ENCODE measurements at places on chromosomes 16 and 17.
A peak's percentile ranks its signal among the peaks of the same experiment; 100 is the strongest.

GRCh38 chr16:67537270-67537635 is 8.6 kb downstream of the RIPOR1 start:
- DNase-seq = peak; percentile 71

- DNase-seq = peak; percentile 29
Observed at GRCh38 chr16:3577302-3577752, at the start of gene NLRC3. TSS of gene NLRC3 (minus strand) at chr16:3577403. CDS start at chr16:3565036, 12,367 bp downstream.

DNA sequence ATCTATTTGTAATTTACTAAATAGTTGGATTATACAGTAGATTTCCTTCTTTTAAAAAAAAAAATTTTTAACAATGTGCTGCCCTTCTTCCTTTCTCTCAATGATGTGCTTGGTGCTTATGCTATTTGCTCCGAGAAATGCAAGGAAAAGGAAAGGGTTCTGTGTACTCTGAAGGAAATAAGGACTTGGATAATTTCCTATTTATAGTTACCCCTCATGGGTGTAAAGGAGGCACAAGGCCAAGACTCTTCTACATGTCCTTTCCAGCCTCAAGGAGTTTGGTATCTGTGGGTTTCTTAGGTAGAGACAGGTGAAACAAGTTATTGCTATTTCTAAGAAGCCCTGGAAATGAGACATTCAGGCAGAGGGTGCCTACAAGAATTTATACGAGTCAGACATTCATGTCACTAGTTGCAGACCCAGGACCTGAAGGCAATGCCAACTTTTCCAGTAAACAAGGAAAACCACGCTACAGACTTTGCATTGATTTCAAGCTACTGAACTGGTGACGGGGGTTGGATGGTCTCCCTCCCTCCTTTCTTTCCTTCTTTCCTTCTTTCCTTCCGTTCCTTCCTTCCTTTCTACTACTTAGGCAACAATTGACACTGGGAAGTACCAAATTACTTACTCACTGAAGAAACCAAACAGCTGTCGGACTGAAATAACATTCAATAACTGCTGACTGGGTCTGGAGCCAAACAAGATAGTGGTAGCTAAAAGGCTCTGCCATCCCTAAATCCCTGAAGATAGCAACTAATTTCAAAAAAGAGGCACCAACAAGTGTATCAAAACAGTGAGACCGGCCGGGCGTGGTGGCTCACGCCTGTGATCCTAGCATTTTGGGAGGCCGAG is 33.8 kb upstream of the GHDC start:
- no peak for DNase-seq

- DNase-seq = no peak
Observed at GRCh38 chr16:47612711-47613110, 151.6 kb downstream of the PHKB start.

- DNase-seq = no peak
Observed at GRCh38 chr17:30413109-30413508, 34.4 kb downstream of the CPD start.

DNA sequence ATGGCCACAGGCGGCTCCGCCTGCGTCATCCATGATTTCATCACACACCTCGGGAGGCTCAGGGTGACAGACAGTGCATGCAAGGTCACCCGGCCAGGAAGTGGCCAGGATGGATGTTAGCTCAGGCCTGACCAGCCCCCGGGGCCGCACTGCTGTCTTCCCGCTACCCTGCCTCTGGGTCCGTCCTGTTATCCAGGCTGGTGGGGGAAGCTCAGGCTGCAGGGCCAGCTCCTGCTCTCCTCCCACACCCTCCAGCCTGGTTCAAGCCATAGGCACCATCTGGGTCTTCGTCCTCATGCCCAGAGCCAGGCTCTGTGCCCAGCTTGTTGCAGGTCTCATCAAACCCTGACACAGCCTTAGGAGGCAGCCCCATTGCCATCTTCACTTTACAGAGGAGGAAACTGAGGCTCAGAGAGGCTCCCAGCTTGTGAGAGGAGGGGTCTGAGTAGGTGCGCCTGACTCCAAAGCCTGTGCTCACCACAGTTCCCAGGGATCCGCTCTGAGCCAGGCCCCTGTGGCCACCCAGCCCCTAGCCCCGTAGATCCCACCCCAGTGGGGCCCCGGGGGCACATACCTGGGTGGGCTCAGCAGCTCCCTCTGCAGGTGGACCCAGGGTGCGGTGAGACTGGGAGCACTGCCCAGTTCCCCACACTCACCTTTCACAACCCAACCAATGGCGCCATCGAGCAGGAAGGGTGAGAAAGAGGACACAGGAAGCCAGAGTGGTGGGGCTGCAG is 412 bp upstream of the ADGRG3 start:
- no peak for DNase-seq

- no peak for DNase-seq
Observed at GRCh38 chr17:19364699-19365498, 2.4 kb upstream of the B9D1 start.

GRCh38 chr17:56887105-56887504 is 26.7 kb downstream of the TRIM25 start:
- no peak for DNase-seq

DNA sequence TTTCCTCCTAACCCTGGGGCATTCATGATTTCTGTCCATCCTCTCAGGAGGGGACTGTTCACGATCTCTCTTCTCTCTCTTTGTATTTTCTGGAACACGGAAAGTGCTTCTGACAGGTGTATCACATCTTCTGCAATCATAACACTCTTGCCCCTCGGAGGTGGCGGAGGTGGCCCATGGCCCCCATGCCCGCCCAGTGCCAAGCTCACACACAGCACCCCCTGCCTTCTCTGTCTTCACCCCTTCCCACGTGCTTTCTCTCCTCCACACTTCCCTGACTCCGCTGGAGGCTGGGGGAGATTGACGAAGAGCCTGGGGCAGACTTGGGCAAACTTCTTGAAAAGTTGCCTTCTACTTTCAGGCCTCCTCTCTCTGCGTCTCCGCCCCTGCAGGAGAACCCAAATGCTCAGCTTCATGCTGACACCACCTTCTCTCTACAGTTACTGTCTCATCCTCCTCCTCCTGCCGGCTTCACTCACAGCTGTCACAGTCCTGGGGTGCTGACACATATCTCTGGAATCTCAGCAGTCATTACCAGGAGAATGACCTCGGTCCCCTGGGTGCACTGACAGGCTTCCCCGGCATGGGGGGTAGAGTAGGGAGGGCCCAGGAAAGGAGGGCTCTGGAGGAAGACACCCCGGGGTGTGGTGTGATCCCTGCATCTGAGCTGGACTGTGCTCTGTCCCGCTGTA is 127.1 kb downstream of the ENGASE start:
- DNase-seq = no peak

DNA sequence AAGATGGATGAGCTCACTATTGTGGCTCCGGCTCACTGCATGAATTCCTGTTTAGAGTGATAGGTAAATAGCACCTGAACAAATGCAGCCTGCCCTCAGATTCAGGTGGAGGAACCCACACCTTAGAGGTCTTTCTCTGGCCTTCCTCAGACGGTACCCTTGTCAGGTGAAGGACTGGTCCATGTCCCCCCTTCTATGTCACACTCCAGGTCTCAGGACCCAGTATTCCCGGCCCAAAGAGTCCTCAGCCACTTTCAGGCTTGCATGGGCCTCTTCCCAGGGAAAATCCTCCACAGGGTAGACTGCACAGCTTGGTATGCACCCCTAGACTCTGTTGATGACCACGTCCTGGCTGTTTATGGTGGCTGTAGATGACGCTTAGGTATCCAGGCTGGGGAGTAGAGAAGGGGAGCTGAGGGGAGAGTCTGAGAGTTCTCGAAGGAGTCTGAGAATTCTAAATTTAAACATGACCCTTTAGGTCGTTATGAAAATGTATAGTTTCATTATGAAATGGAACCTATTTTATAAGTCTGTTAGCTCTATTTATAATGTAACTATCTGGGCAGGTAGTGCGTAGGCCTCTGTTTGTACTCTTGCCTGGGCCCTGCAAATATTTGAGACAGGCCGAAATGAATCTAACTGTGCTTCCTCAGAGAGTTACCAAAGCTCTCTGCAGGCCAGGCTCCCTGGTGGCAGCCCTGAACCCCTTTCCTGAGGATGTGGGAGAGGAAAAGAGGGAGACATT is 32.5 kb upstream of the CCR7 start:
- DNase-seq = no peak

DNA sequence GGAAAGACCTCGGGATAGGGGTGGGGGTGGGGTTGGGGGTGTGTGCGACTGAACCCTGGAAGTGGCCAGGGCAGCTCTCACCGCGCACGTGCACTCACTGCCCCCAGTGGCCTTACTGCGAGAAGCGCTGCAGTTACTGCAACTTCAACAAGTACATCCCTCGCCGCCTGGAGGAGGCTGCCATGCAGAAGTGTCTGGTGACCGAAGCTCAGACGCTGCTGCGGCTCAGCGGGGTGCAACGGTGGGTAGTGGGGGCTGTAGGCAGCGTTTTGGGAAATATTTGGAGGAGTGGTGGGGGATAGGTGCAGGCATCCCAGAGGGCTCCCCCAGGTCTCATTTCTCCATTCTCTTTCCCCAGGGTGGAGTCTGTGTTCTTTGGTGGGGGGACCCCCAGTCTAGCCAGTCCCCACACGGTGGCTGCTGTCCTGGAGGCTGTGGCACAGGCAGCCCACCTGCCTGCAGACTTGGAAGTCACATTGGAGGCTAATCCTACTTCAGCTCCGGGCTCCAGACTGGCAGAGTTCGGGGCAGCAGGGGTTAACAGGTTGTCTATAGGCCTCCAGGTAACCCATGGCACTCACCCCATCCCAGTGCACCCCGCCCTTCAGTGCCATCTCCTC is 972 bp downstream of the RSAD1 start:
- peak; percentile 34 for DNase-seq

- no peak for DNase-seq
Observed at GRCh38 chr17:67364847-67365737, 1.3 kb downstream of the PSMD12 start.

- no peak for DNase-seq
Observed at GRCh38 chr17:17570798-17571716, 20.5 kb downstream of the PEMT start.

DNA sequence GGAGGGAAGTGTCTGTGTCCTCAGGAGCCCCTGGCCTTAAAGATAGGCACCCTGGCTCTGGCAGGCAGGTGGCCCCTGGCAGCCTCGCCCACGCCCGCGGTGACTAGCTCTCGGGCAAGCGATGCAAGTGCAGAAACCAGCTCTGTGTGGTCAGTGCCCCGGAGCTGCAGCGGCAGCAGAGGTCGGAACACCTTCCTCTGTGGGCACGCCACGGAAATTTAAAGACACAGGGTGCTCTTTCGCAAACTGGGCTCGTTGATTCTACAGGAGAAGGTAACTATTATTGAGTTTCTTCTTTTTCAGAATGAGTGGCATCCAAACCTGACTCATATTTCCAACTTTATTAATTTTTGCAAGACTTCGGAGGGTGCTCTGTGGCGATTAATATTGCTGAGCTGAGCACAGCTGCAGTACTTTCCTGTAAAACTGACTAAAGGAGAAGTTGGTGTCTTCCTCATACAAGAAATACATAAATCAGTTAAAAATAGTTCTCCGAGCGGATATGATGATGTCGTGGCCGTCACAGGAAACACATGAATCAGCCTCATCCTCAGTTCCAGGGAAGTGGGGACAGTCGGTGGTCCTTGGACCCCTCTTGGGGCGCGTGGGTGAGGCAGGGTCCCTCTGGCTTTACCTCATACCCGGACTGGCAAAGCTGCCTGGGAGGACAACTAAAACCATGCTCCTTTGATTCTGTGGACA is 120.2 kb downstream of the METRNL start:
- peak; percentile 34 for DNase-seq

DNA sequence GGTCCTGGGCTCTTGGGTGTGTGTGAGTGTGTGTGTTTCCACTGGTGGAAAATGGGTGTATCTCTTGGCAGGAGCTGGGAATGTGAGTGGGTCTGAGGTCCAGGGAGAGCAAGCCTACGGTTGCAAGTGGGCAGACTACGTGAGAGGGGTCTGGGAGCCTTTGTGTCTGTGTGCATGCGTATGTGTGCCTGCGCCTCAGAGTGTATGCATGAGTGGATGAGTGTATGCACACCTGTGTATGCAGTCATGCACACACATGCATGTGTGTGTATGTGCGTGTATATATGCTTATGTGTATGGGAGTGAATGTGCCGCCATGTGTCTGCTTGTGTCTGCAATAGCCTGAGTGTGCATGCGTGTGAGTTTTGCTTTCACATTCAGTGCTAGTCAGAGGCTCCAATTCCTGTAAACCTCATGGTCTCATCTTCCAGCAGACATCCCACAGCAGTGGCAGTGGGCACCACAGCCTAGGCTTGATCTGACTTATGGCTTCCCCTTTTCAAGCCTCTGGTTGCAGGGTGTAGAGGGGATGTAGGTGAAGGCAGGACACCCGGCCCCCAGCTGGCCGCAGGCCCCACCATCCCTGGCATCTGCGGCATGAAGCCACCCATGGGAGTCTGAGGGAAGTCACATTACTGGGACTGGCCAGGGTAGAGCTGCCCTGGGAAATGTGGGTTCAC is 19.7 kb upstream of the RMI2 start:
- no peak for DNase-seq

- DNase-seq = no peak
Observed at GRCh38 chr16:83520596-83520995, 287.2 kb upstream of the HSBP1 start.

DNA sequence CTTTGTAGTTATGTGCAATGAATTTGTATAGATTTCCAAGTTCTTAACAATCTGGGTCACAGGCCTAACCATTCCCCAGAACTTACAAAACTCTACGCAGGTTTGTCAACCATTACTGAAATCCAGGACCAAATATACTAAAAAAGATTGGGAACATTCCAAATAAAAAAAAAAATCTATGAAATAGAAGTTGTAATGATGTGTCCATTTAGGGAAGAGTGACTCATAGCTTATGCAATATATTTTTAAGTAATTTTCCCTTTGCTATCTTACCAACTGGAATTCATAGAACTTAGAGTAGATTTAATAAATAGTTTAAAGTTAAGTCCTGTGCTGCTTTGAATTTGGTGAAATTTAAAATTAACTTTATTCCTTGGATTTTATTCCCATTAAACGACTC is 393.2 kb downstream of the PMP22 start:
- DNase-seq = no peak

- no peak for DNase-seq
Observed at GRCh38 chr16:62963846-62964245, 927.6 kb upstream of the CDH8 start.

GRCh38 chr17:489758-490329 is 137.2 kb upstream of the RPH3AL start:
- peak; percentile 46 for DNase-seq

- DNase-seq = no peak
Observed at GRCh38 chr16:24409045-24409444, 130.3 kb upstream of the RBBP6 start.

Measured in CD8-positive, alpha-beta memory T cell (primary cell).